ENCODE measurements at places on chromosomes 12 and 14.

DNA sequence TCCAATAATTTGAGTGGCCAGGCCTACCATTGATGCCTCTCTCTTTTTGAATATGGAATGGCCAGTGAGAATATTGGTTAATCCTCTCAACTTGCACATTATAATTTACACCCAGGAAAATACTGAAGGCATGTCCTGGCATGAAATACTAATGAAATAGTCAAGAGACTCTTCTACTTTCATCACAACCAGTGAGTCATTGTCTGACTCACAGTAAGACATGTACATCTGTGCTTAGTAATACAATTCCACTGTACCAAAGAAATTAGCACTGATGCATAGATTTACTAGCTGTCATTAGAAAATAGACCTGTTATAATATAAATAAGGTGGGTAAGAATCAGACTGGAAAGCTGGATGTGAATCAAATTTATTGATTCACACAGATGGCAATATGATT lies 31.6 kb downstream of the KCNC2 start:
- no peak for DNase-seq

DNA sequence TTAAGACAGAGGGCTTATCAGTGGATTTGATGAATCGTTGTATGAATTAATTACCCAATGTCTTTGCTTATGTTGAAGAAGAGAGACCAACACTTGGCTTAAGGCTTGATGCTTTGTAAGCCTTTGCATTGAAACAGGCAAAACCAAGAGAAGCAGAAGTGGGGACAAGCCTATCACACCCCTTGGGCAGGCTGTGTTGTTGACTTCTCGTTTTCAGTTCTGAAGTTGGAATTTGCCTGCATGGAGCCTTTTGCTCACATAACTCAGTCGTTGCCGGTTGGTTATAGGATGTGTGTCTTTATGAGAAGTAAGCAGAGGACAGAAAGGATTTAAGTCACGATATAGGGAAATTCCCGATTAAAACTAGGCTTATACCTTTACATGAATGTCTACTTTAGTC lies 94.7 kb downstream of the CCDC92 start:
- no peak for DNase-seq

GRCh38 chr14:61746881-61747280 lies 15.3 kb upstream of the SNAPC1 start:
- no peak for DNase-seq

DNA sequence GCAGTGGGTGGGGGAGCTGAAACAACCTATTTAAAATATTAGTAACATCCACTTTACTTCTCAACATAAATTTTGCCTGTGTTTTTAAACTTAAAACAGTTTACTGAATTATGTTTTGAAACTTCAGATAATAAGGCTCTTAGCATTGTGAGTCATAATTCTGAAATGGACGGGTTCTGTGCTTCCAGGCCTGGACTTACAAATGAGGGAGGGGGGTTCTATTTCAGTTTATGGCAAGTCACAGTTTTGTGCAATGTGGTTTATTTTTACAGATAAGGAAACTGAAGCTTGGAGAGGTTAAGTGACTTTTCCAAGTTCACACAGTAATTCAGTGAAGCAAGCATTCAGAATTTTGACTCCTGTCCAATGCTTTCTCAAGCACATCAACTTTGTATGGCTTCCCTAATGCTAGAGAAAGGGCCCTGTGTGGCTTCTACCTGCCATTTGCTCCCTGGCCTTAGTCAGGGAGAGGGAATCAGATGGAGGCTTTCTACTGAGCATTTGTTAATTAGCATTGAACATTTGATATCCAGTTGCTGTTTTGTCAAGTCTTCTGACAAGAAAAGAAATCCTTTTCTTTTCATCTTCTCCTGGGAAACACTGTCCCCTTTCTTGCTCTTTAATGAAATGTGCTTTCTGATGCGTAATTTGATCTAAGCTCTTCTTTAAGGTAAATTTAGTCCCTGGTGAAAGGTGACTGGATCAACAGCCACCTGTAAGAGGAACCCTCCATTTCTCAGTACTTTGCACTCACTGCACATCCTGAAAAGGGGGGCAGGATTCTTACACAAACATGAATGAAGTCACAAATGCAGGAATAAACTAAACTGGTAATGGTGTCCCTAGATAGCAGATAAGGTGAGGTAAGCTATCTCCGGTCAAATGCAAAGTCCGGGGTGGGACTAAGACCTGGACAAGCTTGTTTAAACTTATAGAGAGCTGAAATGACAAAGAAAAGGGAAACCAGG lies 2.5 kb upstream of the SALL2 start:
- DNase-seq = no peak

- DNase-seq = no peak
These were observed 222.3 kb upstream of the NAV3 start for GRCh38 chr12:77608271-77608824.

DNA sequence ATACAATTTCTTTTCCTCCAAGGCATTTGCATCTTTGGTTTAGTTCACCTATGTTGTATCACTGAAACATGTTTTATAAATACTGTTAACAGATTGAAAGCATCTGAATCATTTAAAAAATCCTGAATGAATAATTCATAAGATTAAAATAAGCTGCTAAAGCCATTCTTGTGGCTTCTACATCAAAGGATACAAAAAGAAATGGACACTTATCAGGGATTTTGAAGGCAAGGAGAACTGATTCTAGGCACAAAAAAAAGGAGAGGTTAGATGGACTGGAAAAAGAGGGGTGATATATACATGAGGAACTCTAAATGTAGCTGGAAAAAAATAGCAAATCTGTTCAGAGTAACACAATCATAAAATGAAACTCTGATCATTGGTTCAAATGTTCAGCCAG lies 5.8 kb upstream of the OVCH1 start:
- no peak for DNase-seq

GRCh38 chr14:69913686-69914085 lies 34.5 kb downstream of the SMOC1 start:
- DNase-seq = no peak

GRCh38 chr12:20489645-20490044 lies 121.3 kb downstream of the PDE3A start:
- no peak for DNase-seq

- no peak for DNase-seq
These were observed at the start of gene PRR4 for GRCh38 chr12:10849425-10849878. PRR4 (minus strand) TSS chr12:10849475; CDS start chr12:10849437, 38 bp downstream.

- DNase-seq = no peak
These were observed 546.7 kb downstream of the SNAPC1 start for GRCh38 chr14:62308891-62309290.

DNA sequence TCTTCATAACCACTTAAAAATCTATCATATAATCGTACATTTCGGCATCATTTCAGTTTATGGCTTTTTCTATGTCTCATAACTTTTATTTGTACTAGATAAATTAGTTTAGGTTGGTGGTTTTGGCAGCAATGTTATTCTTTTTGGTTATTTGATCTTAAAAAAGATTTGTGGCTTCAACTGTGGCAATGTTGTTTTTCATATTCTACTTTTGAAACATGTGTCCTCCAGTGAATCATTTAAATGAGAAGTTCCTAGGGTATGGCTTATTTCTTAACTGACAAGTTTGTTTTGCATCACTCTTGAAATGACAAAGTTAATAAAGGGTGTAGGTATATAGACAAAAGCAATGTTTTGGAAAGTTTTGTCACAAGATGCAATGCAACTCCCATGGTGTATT lies 11.1 kb upstream of the KITLG start:
- no peak for DNase-seq

DNA sequence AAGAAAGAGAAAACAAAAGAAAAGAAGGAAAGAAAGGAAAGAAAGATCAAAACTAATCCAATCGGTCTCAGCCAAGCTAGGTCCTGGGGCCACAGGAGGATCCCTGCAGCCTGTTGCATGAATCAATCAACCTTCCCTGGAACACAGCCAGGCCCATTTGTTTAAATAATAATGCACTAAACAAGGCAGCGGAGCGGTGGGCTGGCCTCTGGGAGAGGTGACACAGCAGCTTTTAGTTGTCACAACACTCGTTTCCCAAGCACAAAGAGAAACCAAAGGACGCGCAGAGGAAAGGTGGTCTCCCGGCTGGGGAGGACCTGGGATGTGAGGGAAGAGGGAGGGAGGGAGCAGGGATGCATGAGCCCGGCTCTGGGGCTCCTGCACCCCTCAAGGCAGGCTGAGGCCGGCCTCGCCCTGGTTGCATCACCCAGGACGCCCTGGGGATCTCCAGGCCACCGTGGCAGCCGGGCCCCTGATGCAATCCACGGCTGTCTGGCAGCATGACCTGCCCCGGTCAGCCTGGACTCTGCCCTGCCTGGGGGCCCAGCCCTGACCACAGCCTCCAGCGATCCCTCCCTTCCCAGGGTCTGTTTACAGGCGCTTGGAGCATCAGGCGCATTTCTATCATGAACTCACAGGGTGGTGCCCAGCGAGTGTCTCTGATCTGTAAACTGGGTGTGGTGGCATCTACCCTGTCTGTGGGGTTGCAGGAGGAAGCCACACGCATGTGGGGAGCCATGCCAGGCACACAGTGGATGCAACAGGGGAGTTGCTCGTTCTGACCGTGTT lies 32.5 kb downstream of the MMP17 start:
- DNase-seq = no peak

GRCh38 chr14:81172353-81172752 lies 48.4 kb downstream of the GTF2A1 start:
- DNase-seq = no peak

DNA sequence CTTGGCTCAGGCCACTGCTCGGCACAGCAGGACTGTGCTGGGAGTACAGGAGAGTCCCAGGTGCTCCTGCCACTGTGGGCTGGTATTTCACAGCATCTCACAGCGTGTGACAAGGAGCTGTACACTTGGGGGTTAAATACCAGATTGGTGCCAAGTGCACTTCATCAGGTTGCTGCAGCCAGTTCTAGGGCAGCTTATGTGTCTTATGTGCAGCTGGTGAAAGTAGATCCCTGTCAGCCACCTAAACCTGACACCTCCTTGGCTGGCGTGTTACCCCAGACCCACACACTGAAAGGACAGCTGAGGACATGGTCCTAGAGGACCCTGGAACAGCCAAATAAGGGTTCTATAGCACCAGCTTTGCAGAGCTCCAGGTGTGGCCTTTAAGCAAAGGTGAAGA lies 18.9 kb downstream of the PLEKHH1 start:
- no peak for DNase-seq
